ENCODE measurements at places on chromosomes 5 and 9.

DNA sequence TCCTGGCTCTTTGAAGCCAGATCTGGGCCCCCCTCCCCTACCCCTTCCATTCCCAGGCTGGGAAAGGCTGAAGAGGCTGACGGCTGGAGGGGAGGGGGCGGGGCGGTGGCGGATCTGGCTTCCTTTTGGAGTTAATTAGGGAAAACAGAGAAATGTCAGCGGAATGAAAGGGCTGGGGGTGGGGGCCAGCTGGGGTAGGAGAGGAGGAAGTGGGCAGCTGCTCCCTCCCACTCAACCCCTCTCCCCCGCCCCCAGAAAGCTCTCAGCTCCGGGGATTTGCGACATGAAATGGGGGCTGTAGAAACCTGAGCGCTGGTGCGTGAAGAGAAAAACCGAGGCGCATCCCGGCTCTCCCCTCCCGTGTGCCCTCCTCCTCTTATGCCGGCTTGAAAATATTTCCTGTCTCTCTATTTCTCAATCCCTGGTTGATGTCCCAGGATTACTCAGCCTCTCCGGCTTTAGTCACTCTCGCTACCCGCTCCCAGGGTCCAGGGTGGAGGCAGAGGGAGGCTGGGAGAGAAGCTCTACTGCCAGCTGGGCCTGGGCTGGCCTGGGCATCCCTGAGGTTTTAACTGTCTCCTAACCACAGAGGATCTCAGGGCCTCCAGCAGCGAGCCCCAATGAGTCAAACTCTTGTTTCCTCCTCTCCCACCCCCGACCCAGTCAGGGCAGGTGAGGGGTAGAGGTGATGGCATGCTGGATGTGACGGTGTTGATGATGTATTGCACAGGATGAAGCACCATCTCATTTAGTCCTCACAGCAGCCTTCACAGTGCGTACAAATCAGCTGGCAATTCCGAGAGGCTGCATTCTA lies 20.1 kb downstream of the PCDHGC5 start:
- DNase-seq = no peak

GRCh38 chr5:87081511-87082372 lies 185.9 kb upstream of the RASA1 start:
- no peak for DNase-seq

- DNase-seq = no peak
These were observed 23.0 kb downstream of the SPARC start for GRCh38 chr5:151663617-151664293.

- no peak for DNase-seq
These were observed 34.8 kb downstream of the THBS4 start for GRCh38 chr5:80069918-80070318.

GRCh38 chr9:131611586-131612315 lies 66.4 kb downstream of the PRRT1B start:
- DNase-seq = no peak

DNA sequence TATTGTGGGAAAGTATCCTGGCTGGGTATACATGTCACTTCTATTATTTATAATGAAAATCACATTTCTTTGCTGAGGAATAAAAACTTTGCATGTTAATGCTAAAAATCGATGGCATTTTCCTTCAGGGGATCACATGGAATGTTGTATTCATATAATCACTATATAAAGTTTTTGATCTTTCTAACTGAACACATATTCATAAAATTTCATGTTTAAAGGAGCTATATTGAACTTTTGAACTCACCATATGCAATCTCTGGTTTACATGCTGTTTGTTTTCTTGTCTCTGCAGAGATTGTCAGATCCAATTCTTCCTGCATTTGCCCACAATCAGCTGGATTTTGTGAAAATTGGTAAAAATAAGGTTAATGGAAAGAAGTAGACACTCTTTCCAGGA lies 33.4 kb upstream of the TRAF1 start:
- DNase-seq = no peak

GRCh38 chr9:126150411-126151030 lies 176.1 kb upstream of the MVB12B start:
- DNase-seq = no peak

- no peak for DNase-seq
These were observed 19.9 kb upstream of the PCA3 start for GRCh38 chr9:76744336-76744735.

DNA sequence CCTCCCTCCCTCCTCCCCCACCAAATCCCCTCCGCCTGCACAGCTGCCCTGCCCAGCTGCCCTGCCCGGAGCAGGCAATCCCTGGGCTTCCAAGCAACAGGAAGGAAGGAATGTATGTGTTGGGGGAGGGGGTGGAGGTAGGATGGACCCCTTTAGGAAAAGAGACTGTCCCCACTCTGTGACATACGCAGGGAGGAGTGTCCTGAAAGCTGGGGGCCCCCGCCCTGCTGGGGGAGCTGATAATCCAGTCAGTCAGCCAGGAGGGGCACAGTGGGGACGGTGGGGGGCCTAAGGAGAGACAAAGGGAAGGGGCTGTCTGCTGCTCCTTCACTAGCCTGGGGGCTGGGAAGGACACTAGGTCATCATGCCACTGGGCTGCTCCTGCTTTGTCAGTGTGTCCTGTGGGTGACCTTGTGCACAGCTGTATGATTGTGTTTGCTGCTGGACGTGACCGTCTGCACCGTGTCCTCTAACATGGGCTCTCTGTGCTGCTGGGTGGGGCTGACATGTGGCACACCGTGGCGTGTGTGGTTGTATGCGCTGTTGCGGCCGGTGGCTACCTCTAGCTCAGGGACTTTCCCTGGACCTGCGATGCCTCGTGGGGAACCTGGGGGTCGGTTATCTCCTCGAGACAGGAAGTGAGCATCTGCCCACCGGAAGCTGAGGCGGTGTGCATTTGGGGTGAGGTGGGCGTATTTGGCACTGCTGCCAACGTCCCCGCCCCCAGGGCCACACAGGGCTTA lies 3.0 kb downstream of the N4BP3 start:
- peak; percentile 81 for DNase-seq

- DNase-seq = no peak
These were observed 173.6 kb downstream of the TENT4A start for GRCh38 chr5:6886866-6887265.

DNA sequence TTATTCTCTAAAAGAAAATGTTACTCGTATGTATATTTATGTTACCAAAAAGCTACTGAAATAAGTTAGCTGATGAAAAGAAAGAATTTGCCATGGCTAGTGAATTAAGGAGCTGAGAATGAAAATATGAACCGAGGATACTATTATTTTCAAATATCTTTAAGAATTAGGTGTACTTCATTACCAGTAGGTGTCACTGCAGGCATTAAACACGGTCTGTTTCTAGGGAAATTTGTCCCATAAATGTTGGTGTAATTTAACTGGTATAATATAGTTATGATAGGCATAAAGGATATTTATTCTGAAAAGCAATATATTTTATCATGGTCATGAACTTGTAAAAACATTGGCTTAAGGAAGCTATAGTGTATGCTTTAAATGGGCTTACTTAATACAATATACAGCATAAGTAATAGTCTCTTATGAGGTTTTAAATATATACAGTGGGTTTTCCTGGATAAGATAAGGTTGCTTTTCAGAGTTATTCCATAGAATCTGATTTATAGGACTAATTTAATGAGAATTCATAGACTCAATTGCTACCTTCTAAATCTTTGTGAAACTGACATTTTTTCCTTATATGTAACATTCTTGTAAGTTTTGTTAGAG lies 72.4 kb upstream of the MPDZ start:
- no peak for DNase-seq

DNA sequence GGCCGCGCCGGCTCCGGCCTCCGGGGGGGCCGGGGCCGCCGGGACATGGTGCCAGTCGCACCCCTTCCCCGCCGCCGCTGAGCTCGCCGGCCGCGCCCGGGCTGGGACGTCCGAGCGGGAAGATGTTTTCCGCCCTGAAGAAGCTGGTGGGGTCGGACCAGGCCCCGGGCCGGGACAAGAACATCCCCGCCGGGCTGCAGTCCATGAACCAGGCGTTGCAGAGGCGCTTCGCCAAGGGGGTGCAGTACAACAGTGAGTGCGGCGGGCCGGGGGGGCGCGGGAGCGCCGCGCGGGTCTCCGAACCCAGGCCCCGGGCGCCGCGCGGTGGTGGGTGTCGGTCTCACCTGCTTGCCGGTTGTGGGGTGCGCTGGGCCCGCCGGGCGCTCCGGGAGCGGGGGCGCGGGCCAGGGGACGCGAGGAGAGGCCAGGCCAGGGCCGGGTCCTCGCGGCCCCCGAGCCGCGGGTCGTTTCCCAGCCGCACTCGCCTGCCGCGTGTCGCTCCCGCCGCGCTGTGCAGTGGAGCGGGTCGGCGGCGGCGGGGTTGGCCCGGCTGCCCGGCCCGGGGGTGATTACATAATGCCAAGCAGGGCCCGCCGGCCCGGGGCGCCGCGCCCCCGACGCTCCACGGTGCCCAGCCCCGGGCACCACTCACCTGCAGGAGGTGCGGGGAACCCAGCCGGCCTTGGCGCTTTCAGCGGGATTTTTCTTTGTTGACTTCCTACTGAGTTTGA lies 492 bp downstream of the RABL6 start:
- peak; percentile 19 for DNase-seq

DNA sequence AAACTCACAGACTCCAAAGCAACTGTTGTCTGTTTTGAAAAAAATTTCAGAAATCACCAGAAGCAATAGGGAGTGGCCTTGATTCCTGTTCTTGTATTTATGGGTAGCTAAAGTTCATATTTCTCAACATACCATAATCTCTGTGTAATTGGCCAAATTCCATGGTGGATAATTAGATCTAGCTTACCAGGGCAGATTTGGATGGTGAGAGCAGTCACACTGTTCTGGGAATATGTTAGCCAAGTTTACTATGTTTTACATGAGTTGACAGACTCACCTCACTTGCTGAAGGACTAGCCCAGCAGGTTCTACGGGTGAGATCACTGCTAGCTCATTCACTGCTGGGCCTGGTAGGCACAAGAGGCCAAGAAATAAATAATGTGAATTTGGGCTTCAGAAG lies 32.7 kb upstream of the CDKN2B start:
- no peak for DNase-seq

- no peak for DNase-seq
These were observed 70.2 kb downstream of the KCNT1 start for GRCh38 chr9:135772056-135772646.

- no peak for DNase-seq
These were observed 559.1 kb downstream of the CETN3 start for GRCh38 chr5:89850513-89850865.

- DNase-seq = no peak
These were observed 68.7 kb downstream of the RAPGEF1 start for GRCh38 chr9:131671133-131671520.

- DNase-seq = no peak
These were observed 11.4 kb upstream of the DNAH5 start for GRCh38 chr5:13955896-13956295.

GRCh38 chr5:7540736-7541485 lies 145.0 kb downstream of the ADCY2 start:
- no peak for DNase-seq

DNA sequence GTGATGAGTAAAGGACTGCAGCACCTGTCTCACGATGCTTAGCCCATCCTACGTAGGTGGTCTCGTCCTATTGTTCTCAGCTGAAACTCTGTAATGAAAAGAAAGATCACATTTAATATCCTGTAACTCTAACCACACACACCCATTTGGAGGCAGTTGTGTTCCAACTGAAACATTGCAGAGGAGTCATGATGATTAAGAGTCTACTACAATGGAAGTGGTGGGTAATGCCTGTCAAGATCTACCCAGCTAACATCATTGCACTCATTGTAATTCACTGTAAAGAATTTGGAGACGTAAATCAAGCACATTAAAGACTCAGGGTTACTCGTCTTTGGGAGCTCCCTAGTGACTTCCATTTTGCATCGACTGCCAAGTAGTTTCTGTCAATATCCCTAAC lies 106.0 kb upstream of the PTPN3 start:
- DNase-seq = no peak

DNA sequence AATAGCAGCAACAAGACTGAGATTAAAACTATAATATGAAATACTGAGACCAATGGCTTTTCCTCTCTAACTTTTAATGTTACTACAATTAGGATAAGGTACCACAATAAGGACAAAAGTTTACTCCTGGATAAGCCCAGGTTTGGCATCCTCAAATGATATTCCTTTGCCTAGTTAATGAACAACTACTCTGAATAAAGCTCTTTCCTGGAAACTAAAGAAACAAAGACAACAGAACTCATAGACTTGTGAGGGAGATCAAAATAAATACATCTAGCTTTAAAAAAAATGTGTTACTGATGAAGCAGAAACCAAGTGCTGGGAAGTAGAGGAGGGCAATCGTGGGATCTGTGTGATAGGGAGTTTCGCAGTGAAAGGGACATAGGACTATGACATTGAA lies 19.3 kb upstream of the RAPGEF6 start:
- no peak for DNase-seq

GRCh38 chr5:84275609-84276008 lies 109.1 kb downstream of the EDIL3 start:
- no peak for DNase-seq

DNA sequence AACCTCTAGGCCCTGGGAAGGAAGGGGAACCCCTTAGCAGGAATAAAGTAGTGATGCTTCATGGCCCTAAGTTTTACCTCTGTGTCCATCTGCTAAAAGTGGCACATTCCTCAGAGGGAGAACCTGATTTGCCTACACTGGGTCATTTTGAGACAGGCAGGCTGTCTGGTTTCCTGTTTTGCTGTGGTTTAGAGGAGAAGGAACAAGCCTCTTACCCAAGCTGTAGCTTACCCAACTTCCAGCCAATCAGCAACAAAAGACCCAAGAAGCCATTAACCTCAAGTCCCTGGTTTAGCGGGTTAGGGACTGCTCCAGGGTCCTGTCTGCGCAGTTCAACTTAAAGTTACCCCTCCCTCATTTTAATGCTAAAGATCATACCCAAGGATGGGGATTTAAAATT lies 411.0 kb downstream of the MAT2B start:
- DNase-seq = no peak

DNA sequence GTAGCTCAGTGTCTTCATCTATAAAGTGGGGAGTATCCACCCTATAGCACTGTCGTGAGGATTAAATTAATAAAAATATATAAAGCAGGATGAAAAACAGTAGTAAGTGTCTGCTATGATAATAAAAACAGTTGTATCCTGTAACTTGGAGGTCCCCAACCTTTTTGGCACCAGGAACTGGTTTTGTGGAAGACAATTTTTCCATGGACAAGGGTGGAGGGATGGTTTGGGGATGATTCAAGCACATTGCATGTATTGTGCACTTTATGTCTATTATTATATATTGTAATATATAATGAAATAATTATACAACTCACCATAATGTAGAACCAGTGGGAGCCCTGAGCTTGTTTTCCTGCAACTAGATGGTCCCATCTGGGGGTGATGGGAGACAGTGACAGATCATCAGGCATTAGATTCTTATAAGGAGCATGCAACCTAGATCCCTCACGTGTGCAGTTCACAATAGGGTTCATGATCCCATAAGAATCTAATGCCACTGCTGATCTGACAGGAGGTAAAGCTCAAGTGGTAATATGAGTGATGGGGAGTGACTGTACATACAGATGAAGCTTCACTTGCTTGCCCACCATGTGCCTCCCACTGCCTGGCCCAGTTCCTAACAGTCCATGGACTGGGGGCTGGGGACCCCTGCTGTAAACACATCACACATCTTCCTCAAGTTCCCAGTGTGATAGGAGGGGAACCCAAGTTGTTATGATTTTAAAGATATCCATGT lies 177.4 kb upstream of the DAPK1 start:
- no peak for DNase-seq

GRCh38 chr5:135240283-135240633 lies 158.8 kb downstream of the MACROH2A1 start:
- DNase-seq = no peak
